Activated naive CD8-positive, alpha-beta T cell treated with anti-CD3 and anti-CD28 coated beads, Interleukin-2, amount 10 ng/mL, durations not matched to agents 7 days and 5 days (primary cell): ENCODE measurements at places on chromosomes 7 and 10.
A peak's percentile ranks its signal among the peaks of the same experiment; 100 is the strongest.

DNA sequence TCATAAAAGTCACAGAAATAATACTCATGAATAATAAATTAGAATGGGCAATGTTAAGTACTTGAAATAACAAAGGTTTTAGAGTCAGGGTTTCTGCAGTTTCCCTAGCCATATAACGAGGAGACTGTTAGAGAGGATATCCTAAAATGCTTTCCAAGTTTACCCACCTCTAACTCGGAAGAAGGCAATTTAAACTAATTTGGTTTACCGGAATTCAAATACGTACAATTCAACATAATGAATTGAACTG is 351 bp upstream of the RPS24 start:
- no peak for DNase-seq

- no peak for DNase-seq
Measured at GRCh38 chr7:128703609-128704241, 31.6 kb downstream of the GARIN1A start.

GRCh38 chr7:119982884-119983283 is 290.1 kb upstream of the KCND2 start:
- no peak for DNase-seq

GRCh38 chr7:97298561-97298960 is 181.1 kb downstream of the SDHAF3 start:
- DNase-seq: no peak

DNA sequence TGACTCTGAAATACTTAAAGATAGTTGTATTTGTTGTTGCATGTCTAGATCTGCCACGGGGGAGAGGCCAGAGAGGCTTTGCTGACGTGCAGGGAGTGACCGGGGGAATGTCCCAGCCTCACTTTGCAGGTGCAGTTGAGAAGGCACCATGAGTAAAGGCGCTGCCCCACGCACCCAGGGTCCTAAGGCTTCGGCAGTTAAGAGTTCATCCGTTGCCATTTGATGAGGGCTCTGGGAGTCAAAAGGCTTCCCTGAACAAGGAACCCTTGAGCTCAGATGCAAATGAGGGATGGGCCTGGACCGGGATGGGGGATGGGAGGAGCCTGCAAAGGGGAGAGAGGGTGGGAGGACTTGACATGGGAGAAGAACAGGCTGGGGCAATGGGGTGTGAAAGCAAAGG is 20.4 kb downstream of the PPP2R2D start:
- DNase-seq: no peak

DNA sequence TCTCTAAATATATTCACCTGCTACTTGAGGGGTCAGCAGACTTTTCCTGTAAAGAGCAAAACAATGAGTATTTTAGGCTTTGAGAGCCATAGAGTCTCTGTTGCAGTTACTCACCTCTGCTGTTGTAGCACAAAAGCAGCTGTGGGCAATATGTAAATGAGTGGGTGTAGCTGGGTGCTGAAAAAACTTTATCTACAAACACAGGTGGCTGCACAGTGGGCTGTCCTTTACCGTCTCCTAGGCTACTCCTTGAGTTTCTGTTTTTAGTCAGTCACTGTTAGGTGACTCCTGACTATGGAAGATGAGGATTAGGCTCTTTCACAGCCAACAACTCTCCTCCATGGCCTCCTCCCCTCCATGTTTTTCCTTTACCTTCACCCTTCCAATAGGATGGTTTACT is 286.1 kb upstream of the C7orf33 start:
- no peak for DNase-seq

DNA sequence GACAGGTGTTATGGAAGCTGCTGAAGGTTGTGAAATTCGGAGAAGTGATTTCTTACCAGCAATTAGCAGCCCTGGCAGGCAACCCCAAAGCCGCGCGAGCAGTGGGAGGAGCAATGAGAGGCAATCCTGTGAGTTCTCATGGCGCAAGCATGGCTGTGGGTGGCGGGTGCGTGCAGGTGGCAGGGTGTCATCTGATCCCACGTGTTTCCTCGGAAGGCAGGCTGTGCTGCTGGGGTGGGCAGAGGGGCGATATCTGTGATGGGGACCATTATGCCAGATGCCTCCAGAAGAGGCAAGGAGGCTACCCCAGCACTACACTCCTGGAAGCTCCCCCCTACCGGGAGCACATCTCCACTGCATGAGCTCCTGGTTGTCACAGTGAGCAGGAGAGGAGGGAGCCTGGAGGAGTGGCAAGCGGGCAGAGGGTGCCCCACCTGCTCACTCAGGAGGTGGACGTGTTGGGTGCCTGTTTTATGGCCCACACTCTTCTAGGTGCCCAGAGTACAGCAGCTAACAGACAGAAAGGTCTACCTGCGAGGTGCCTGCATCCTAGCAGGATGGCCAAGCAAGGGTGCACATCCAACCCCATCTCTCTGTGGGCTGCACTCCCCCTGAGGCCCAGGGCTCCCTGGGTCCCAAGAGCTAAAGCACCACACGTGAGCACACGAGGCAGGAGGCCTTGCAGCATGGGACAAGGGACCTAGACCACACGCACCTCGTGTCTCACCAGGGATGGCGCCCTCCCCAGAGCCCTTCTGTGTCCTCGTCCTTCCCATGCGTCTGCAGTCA is 204.7 kb downstream of the EBF3 start:
- peak; percentile 10 for DNase-seq

GRCh38 chr10:22246680-22247391 is 29.0 kb upstream of the EBLN1 start:
- DNase-seq: no peak

GRCh38 chr7:1204460-1205140 is 28.1 kb upstream of the UNCX start:
- no peak for DNase-seq

- DNase-seq: no peak
Measured at GRCh38 chr10:88090568-88091214, 227.3 kb downstream of the PTEN start.

- DNase-seq: no peak
Measured at GRCh38 chr10:44006771-44007170, 358.1 kb upstream of the ZNF32 start.

GRCh38 chr10:106053061-106053460 is 1111.4 kb downstream of the SORCS1 start:
- DNase-seq: no peak

DNA sequence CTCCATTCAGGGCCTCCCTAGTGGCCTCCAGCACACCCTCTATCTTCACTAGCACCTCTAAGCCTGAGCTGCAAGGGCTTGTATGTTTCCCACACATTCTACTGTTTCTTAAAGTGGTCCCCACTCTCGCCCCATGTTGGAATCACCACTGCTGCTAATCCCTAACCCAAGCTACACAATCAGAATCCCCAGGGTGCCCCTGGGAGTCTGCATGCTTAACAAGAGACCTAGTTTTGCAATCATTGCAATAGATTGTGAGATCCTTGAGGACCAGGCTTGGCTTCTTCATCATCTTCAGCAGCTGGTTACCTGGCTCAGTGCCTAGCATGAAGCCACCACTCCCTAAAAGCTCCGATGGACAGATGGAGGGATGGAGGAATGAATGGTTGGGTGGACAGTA is 113.9 kb downstream of the MYOF start:
- DNase-seq: no peak

- no peak for DNase-seq
Measured at GRCh38 chr10:30786906-30787305, 157.4 kb upstream of the LYZL2 start.

DNA sequence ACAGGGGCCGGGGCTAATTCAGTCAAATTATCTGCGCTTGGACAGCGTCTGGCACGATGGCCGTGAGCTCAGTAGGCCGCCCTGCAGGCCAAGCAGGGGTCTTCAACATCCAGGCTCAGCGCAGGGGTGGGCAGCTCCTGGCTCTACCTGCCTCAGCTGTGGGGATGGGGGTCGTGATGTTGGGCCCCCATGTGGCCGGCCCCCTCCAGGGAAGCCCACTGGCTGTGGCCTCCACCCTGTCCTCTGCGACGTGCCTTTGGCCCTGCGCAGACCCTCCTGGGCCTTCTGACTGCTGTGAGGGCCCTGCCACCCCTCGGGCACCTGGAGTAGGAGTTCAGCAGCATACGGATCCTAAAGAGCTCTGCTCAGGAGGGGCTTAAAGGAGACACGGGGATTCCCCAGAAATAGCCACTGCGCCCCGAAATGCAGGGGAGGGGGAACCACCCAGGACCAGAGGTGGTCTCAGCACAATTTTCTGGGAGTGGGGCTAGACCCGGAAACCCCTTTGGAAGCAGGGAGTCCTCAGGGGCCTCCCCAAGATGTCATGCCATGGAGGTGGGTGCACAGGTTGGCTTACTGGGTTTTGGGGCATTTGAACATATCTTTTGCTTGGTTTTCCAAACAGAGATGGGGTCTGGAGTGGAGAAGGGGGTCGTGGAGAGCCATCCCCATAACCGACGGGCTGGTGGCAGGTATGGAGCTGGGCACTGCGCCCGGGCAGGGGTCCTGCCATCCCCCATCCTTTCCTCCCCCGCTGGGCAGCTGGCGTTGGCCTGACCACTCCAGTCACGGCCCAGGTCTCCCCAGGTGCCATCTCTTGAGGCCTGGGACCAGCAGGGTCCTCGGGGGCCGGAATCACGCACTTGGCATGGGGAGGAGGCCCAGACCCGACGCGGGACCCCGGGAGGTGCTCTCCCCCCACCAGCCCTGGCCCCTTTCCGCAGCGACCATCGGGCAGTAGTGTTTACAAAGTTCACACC is 4.0 kb upstream of the ADAP1 start:
- no peak for DNase-seq

GRCh38 chr7:2440608-2441245 is 35.5 kb downstream of the GRIFIN start:
- no peak for DNase-seq

GRCh38 chr7:143408686-143409561 is at the start of gene EPHA1:
Gene EPHA1, minus strand, starts transcription at chr7:143408856. Its CDS starts 51 bp downstream, at chr7:143408805.
- peak; percentile 45 for DNase-seq

GRCh38 chr7:45626441-45627430 is 52.6 kb downstream of the ADCY1 start:
- DNase-seq: no peak

DNA sequence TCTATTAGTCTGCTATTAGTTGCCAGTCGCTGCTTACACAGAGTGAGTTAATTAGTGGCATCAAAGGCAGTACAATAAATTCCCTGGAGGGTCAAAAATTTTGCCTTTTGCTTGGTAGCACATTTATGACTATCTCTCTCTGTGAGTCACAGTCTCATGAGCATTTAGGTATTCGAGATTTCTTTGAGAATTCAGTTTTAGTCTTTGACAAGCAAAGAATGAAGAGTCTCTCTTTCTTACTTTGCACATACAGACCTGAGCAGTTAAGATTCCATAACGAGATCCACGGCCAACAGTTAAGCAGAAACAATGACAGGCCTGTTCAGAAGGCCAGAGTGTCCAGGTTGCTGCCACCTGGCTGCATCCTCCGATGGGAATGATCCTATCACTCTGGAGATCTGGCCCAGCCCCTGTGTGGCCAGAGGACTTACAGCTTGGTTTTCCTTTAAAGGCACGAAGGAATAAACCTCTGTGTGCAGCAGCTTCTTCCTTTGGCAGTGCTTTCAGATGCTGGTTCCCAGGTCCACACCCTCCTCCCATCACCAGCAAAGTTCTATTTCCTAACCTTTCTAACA is 80.6 kb downstream of the GLI3 start:
- no peak for DNase-seq

DNA sequence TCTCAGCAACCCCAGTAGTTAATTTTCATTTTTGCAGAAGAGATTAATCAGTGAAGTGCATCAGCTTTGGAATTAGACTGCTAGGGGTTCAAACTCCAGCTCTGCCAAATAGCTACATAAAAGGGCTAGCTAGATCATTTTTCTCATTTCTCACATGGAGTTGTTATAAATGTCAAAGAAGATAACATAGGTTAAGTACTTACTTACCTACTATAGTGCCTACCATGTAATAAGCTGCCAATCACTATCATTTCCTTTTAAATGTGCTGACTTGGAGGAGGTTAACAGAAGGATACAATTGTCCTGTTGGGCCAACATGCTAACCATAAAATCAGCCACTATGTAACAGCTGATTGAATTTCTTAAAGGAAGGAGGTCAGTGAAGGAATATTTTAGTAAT is 40.7 kb downstream of the KDM7A start:
- no peak for DNase-seq

DNA sequence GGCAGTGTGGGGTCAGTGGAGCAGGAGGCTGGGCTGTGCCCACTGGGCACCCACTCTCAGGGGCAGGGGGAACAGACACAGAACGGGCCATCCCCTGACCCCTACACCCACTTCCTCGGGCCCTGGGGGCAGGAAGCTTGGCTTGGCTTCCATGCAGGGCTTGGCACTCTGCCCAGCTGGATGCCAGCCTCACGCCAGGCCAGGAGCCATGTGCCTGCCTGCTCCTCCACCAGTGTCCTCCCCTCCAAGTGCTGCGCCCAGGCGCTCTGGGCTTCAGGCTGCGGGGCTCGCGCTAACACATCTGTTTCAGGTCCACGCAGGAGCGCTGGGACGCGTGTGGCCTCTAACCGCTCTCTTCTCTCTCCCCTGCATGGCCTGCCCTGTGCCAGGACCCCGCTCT is 12.7 kb downstream of the LDB3 start:
- DNase-seq: no peak

DNA sequence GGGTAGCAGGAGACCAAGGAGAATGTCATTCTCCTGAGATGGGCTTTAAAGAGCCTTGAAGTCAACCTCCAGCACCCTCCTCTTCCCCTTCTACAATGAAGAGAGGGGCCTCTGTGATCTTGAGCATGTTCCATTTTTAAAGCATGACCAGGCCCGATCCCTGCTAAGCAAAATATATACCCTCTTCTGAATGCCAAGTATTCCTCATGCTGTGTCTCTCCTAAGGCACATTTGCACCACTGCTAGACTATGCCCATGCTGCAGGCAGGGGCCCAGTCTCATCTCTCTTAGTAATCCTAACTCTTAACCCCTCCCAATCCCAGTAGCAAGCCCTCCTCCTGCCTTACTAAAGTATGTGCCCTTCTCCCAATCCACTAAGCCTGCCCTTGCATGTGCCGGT is 18.4 kb downstream of the SORBS1 start:
- DNase-seq: no peak

DNA sequence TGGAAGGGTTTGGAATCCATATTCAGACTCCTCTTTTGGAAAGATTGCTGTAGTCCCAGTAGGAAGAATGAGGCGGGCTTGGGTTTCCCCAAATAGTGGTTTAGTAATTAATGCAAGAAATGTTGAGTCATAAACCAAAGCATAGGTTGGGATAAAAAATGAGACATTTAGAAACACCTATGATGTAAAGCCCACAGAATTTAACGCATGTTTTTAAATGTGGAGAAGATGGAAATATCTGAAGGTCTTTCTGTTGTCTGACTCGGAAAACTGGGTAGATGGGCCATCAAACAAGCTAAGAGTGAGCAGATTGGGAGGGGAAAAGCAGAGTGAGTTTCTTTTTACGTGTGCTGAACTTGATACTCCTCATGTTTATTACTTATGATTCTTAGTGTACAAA is 62.2 kb downstream of the LANCL2 start:
- no peak for DNase-seq

DNA sequence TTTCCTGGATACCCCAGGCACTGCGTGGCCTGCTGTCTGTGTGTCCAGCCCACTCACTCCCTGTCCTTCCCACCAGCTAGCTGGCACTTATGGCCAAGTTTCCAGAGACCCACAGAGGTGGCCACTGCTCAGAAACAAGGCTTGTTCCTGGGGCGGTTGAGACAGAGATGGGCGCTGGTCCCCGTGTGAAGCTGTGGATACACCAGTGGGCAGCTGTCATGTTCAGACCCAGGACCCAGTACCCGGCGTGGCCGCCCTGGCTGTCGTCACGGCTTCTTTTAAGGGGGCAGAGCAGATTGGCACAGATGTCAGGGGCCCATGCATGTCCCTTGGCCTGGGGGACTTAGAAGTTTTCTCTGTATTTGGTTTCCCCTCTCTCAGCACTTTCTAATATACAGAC is 36.3 kb downstream of the FOXL3 start:
- no peak for DNase-seq

- DNase-seq: no peak
Measured at GRCh38 chr10:79979310-79979975, 30.5 kb upstream of the SFTPD start.
